ENCODE measurements at places on chromosomes 5 and 9.

GRCh38 chr5:60797482-60798153 lies 46.5 kb downstream of the ELOVL7 start:
- DNase-seq = no peak

DNA sequence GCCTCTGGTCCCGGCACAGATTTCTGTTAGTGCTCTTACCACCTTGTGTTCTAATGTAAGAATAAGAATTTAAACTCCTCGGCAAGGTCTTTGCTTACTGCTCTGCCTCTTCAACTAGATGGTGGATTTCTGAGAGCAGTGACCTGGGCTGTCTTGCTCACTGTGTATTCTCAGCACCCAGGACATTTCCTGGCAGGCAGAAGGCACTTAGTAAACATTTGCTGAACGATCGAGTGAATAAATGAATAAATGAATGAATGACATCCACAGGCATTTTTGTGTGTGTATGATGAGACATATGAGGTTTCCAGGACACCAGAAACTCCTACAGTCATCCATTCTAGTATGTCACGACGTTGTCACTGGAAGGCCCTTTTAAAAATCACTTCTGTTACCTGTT lies 143.2 kb downstream of the BOD1 start:
- no peak for DNase-seq

DNA sequence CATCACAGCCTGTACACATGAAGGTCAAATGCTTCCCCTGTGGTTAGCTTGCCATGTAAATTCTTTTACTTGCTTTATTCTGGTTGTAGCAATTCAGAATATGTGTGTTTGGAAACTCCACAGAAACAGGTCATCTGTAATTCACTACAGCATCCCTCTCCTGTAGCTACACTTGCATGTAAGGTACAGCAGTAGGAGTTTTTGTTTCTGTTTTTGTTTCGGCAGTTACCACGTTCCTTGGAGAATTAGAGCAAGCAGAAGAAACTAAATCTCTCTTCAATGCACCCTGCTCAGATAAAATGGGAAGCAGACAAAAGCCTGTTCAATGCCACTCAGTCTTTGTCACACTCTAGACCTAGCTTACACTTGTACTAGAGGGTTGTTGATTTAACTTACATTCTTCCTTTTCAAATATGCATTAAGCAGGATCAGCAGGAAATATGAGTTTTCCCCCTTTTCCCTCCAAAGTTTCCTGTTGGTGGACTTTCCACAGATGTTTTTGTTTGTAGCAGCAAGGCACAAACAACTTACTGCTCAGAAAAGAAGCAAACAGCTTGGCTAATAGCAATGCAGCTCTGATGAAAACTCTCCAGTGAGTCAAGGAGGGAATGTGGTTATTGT lies 80.9 kb downstream of the YIPF5 start:
- no peak for DNase-seq

- DNase-seq = no peak
Observed at GRCh38 chr9:138010861-138011260, 133.3 kb downstream of the CACNA1B start.

DNA sequence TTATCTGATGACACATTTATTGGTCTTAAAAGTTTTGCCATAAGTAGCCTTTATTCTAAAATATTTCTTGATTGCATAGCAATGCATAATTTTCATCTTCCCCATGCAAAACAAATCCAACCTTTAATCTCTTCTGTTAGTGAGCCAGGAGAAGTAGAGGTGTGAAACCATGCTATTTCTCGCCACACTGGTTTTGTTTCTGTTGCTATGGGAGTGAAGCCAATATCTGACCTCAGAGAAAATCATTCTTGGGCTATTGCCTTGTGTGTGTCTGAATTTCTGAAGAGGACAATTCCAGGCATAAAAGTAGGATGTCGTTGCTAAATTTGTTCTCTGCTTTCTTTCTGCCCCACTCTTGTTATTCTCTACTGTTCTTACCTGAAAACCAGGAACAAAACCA lies 183.6 kb downstream of the PTTG1 start:
- DNase-seq = no peak

DNA sequence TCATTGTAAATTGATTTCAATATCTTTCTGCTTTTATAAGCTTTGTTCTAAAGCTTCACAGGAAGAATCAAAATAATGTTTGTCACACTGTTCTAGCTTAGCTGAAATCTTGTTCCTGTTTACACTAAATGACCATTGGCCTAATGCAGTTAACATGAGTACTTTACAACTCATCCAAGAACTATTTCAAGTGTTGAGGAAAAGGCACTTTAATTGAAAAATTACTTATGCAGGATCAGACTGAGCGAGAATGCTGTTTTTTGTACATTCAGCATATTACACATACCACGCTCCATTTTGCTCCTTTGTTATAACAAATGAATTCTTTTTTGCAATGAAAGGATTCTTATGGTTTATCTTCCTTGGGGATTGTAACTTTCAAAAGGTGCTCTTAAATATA lies 22.4 kb upstream of the SMIM15 start:
- no peak for DNase-seq

DNA sequence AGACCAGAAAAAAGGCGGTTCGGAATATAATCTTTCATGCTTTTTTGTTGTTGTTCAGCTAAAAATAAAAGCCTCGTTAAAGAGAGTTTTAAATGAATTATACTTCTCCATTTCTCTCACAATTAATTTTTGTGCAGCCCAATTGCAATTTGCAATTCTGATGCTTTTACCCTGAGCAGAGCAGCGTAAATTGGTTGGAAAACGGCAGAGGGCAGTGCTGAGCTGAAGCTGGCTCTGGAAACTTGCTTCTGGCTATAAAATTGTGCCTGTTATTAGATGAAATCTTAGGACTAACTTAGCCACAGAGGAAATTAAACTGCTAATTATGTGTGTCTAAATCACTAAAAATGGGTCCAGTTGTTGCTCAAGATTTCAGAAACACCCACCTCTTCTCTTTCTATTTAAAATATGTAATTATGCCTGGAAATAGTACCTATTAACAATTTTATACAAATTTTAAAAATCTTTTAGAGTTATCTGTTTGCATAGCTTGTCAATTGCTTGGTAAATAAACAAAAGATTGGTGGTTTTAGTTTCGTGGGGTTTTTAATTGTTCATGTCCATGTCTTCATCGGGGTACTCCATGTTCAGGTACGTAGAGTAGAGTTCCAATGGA lies 441.8 kb upstream of the TLE4 start:
- peak; percentile 18 for DNase-seq

DNA sequence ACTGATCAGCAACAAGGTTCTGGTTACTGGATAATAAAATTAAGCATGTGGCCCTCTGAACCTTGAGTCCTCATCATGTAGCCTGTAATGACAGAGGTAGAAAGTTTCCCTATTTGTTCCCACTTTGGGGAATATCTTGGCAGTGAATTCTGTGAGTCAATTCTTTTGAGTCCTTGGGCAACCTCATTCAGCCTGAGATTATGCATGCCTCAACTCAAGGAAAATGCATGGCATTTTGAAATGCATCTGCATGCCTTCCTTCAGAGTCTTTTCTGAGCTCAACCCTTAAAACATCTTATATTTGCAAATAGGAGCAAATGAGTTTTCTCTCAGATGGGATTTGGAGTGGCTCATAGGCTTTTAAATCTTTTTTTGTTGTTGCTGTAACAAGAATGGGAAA lies 218.1 kb upstream of the CD180 start:
- DNase-seq = no peak

- no peak for DNase-seq
Observed at GRCh38 chr5:127683008-127683407, 20.2 kb upstream of the CCDC192 start.

GRCh38 chr5:137887831-137888230 lies 1.4 kb upstream of the PKD2L2 start:
- DNase-seq = no peak

- DNase-seq = no peak
Observed at GRCh38 chr5:158482125-158482524, 617.6 kb downstream of the EBF1 start.

- DNase-seq = no peak
Observed at GRCh38 chr5:142657446-142657845, 28.4 kb downstream of the FGF1 start.

- DNase-seq = peak; percentile 24
Observed at GRCh38 chr9:113011911-113012381, at the start of gene ZNF883. Gene ZNF883, minus strand, starts transcription at chr9:113012192.

DNA sequence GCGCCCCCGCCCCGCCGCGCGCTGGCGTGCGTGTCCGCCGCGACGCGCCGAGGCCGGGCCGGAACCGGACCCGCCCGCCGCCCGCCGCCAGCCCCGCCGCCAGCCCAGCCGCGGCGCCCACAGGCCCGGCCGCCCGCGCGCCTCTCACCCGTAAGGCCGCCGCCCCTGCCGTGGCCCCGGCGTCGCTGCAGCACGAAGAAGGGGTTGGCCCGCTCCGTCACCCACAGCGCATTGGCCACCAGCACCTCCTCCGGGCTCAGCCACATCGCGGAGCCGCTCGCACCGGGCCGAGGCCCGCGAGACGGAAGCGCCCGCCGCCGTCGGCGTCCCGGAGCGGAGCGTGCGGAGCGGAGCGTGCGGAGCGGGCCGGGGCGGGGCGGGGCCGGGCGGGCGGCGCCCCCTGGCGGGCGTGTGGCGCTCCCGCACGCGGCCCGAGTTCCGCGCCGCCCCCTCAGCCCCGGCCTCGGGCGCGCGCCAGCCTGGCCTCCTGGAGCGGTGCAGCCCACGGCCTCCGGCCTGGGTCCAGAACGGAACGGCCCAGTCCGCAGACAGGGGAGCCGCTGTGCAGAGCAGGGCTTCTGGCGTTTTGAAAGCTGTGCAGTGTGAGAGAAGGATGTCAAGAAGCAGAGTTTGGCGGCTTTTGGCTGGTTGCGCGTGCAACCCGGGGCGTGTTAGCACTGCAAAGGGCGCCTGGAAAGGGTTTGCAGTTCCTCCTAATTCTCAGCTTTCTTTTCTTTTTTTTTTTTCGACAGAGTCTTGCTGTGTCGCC lies at the start of gene TBC1D9B:
Gene TBC1D9B, minus strand, starts transcription at position 342 of the 769 bp plus-strand sequence. Its CDS starts 76 bp downstream, at position 266.
- DNase-seq = peak; percentile 72

DNA sequence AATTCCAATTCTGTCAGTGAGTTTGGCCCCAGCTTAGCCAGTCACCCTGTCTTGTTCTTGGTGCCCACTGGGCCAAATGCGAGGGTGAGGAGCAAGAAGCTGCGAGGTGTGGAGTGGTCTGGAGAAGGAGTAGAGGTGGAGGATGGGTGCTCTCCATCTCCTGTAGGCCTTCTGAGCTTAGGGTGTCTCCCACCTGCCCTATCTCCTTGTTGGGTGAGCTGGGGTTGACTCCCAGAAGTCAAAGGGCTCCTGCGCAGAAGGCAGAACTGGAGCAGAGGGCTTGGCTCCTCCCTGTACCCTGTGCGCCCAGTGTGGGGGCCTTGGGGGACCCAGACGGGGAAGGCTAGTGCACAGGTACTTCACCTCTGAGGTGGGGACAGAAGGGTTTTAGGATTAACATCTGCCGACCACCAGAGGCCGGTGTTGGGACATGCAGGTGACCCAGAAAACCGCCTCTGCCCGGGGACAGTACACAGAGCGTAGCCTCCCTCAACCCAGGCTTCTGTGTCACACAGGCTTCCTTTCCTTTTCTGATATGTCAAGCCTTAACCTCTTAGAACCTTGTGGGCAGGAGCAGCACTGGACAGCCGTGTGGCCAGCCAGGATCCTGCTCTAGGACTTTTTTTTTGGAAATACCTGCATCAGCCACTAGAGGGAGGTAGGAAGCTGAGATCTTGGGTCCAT lies 16.9 kb downstream of the IL5 start:
- peak; percentile 59 for DNase-seq

DNA sequence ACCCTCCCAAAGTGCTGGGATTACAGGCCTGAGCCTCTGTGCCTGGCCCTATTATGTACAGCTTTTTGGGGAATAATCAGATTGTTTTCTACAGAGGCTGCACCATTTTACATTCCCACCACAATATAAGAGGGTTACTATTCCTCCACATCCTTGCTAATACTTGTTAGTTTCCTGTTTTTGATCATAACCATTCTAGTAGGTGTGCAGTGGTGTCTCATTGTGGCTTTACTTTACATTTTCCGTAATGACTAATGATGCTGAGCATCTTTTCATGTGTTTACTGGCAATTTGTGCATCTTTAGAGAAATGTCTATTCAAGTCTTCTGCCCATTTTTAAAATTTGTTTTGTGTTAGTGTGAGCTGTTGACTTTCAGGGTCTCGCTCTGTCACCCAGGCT lies 18.3 kb downstream of the PTPN3 start:
- DNase-seq = peak; percentile 35

- no peak for DNase-seq
Observed at GRCh38 chr5:90307322-90307721, 102.2 kb downstream of the CETN3 start.
